ENCODE measurements at places on chromosomes 16 and 17. TPM values are rescaled to one million over a fixed set of nuclear protein-coding genes. Genes with fewer than 3 reads are reported as not detected.

GRCh38 chr17:64125937-64126336 is 4.0 kb downstream of the ERN1 start:
- no peak for DNase-seq

GRCh38 chr17:7478276-7479212 is 887 bp downstream of the ZBTB4 start:
- no peak for DNase-seq

Gene MMP28
- 8.3 TPM for total RNA-seq

Gene ACSF3
- total RNA-seq: 18.8 TPM

DNA sequence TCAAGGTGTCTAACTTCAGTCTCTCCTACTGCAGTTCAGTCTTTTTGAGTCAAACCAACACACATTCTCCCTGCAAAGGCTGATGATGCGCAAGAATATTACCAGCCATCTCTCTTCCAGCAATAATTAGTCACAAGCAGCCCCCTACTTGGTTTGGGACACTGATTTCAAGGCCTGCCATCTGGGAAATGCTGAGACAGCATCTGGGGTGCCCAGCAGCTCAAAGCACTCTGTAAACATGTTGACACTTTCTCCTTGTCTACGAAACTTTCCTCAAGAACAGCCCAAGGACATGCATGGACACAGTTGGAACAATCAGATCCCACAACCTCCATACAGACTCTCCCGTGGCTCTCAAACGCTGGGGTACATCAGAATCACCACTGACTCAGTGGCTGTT is 149.2 kb upstream of the RPL38 start:
- no peak for DNase-seq

Gene SLC35G6
- not detected for total RNA-seq

Gene MAPT
- total RNA-seq: not detected

- DNase-seq: no peak
Observed at GRCh38 chr17:6496640-6497441, 52.6 kb downstream of the PIMREG start.

Gene OR1A1
- not detected for total RNA-seq

DNA sequence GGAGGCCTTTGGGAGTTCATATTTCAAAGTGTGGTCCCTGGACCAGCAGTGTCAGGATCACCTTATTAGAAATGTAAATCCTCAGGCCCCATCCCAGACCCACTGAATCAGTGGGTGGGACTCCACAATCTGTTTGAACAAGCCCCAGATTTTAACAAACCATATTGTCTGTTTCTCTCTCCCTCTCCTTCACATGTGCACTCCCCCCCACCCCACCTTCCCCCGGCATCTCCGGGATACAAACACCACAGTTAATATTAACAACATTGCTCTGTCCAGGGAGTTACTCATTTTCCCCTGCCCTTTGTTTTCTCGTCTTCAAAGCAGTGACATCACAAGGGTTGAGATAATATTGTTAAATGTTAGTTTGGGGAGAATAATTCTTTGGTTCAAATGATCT is 127.3 kb downstream of the KATNIP start:
- no peak for DNase-seq

DNA sequence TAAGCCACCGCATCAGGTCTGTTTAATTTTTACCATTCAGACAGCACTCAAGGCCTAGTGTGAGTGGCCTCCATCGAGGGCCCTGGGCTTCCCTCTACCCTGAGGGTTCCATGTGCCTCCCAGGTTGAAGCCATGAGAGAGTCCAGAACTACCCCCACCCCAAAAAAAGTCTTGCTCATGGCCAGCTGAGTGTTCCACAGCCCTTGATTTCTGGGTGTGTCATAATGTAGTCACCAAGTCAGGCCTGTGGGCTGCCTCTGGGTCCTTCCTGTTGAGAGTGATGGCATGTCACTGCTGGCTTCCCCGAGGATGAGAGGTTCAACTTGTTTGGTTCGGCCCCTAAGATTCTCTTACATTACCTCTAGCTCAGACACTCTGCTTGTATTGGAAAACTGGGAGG is 100.6 kb downstream of the PITPNC1 start:
- DNase-seq: no peak

- DNase-seq: no peak
Observed at GRCh38 chr16:81571175-81571574, 126.6 kb downstream of the CMIP start.

DNA sequence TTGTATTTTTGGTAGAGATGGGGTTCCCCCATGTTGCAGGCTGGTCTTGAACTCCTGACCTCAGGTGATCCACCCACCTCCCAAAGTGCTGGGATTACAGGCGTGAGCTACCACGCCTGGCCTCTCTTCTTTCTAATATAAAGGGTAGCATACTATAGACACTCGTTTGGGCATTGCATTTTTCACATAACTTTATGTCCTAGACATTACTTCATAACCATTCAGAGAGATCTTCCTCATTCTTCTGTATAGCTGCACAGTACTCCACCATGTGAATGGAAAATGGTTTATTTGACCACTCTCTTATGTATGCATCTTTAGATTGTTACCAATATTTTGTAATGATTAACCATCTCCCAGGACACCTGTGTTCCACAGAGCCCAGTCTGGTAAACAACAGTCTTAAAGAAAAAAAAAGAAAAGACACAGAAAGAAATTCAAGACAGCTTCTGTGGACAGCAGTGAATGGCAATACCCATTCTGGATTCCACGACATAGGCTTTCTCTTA is 42.1 kb downstream of the TK2 start:
- no peak for DNase-seq

- no peak for DNase-seq
Observed at GRCh38 chr16:29809850-29810698, 1.9 kb upstream of the PRRT2 start.

Gene TMEM235
- not detected for total RNA-seq

GRCh38 chr17:47802341-47803022 is 19.1 kb downstream of the OSBPL7 start:
- DNase-seq: peak; percentile 30

DNA sequence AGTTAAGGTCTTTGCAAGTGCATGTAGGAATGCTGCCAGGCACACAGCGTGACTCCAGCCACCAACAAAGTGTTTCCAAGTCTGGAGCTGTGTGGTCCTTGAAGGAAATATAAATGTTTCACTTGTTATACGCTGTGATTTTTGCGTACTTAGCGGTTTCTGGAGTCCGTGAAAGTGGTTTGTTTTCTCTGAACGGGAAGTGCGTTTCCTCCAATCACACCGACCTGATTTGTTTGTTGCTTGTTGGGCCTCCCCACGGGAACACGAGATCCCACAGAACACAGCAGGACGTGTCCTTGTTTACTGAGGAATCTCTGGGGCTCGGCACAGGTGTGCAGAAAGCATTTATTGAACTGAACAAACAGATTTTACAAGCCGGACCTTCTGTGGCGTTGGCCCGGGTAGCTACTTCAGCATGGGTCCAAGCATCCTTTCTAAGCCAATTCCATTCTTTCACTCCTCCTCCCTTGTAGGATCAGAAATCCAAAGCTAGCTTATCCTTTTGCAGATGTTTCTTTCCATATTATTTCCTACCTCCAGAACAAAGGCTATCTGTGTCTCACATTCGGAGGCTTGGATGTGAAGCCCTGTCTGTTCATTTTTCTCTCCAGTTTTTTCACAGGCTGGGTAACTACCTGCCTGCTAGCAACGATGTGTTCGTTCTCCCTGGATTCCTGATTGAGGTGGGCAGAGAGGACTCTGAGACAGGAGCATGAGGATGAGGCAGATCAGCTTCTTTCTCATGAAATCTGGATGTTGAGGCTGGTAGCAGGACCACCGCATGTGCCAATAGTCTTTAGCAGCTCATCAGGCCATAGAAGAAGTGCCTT is 44.6 kb downstream of the ABAT start:
- no peak for DNase-seq

Gene GJC1
- total RNA-seq: 36.4 TPM

Gene MIS12
- 31.1 TPM for total RNA-seq

Gene ATP2C2
- not detected for total RNA-seq

GRCh38 chr17:8314797-8315763 is 5.0 kb downstream of the ARHGEF15 start:
- no peak for DNase-seq

Gene CNGB1
- total RNA-seq: not detected

Gene CSF3
- not detected for total RNA-seq

- DNase-seq: no peak
Observed at GRCh38 chr16:47523342-47524006, 62.3 kb downstream of the PHKB start.

DNA sequence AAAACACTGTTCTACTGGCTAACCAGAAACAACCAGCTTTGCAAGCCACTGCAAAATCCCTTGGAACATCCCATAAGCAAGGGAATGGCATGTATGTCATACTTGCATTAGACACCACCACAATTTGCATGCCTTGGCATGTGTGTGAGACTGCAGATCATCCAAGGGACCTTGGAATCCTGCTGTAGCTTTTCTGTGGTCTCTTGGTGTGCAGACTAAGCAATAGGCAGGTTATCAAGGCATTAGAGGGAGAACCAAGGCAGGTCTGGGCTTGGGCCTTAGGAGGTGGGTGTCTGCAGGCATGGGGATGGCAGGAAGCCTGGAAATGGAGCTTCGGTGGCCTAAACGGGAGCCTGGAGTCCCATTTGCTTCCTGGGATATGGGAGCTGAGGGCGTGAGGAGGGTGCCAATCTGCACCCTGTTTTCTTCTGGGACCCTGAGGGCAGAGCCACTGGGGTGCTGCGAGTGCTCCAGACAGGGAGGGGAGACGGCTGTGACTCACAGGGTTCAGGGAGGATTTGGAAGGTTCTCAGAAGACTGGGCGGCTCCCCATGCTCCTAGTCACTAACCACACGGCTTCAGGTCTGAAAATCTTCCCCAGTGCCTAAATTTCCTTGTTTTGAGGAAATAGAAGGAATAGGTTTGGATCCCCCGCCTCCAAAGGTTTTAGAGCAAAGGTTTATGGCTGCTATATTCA is 36.6 kb downstream of the FAM20A start:
- no peak for DNase-seq

- DNase-seq: no peak
Observed at GRCh38 chr17:66702106-66702936, 132.6 kb upstream of the CACNG5 start.

GRCh38 chr16:46896314-46896968 is 12.3 kb downstream of the GPT2 start:
- DNase-seq: no peak

- peak; percentile 88 for DNase-seq
Observed at GRCh38 chr17:42517516-42517915, 18.5 kb upstream of the NAGLU start.

Gene ZNF18
- total RNA-seq: 8.4 TPM

GRCh38 chr16:74718140-74718539 is 17.5 kb upstream of the MLKL start:
- DNase-seq: no peak

Gene SLC25A39
- 129 TPM for total RNA-seq

- DNase-seq: no peak
Observed at GRCh38 chr17:6512552-6512951, 43.8 kb downstream of the PITPNM3 start.

Gene ADAM11
- total RNA-seq: 4.4 TPM

DNA sequence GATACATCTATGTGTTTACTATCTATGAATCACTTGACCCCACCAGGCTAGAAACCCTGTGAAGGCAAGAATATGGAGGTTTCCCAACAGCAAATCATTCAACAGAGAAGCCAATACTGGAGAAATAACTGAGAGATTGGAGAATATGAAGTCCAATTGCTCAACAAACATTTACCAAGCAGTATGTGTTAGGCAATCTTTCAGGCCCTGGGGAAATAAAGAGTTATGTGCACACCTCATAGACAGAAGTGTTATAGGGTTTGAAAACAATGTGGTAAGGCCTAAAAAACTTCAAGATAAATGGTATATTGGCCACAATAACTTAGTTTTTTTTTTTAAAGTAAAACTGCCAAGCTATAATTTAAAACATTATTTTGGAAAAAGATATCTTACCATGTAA is 1245.8 kb downstream of the CDH11 start:
- no peak for DNase-seq

Gene NOL3
- 24.1 TPM for total RNA-seq

- no peak for DNase-seq
Observed at GRCh38 chr16:73172973-73173709, 125.2 kb upstream of the ZFHX3 start.
